OCI-LY7 (cell line): ENCODE measurements at places on chromosomes 4 and X. TPM values are rescaled to one million over a fixed set of nuclear protein-coding genes. Genes with fewer than 3 reads are reported as not detected.

- DNase-seq, result peak; percentile 51
Observed at GRCh38 chrX:51614353-51615012, 4.2 kb downstream of the CENPVL3 start.

GRCh38 chr4:84596826-84597225 lies 13.9 kb downstream of the CDS1 start:
- DNase-seq, result no peak

DNA sequence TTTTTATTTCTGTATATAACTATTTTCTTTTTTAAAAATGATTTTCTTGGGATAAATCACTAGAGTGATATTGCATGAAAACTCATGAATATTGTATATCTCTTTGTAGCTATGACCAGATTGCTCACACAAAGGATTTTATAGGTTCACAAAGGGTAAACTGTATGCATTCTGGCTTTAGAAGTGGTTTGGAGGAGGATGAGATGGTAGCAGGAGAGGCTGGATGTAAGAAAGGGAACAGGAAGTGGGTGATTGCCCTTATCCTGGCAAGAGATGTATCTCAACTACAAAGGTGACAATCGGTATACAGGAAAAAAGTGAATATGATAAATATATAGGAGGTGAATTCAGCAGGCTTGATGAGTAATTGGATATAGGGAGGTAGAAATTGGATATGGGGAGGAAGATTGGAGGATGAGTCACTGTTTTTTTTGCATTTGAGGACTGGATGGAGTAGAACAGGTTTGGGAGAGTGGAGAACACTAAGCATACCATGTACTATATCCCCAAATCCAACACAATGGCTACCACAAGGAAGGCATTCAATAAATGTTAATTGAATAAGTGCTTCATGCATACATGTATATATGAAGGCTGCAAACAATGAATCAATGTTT lies 9.9 kb downstream of the FGG start:
- DNase-seq, result no peak

- DNase-seq, result no peak
Observed at GRCh38 chr4:148651991-148652390, 209.8 kb upstream of the NR3C2 start.

The SPANXC gene
- not detected in 2 replicates for total RNA-seq

The KCTD8 gene
- not detected in 2 replicates for total RNA-seq

DNA sequence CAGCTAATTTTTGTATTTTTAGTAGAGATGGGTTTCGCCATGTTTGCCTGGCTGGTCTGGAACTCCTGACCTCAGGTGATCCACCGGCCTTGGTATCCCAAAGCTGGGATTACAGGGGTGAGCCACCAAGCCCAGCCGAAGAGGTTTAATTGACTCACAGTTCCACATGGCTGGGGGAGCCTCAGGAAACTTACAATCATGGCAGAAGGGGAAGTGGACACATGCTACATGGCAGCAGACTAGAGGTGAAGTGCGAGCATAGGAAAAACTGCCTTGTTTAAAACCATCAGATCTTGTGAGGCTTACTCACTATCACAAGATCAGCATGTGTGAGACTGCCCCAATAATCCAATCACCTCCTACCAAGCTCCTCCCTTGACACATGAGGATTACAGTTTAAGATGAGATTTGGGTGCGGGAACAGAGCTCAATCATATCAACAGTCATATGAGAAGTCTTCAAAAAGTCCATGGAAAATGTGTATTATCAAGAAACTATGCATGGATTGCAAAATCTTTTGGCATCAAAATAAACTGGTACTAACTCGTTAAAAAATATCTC lies 25.8 kb upstream of the RPL39 start:
- no peak for DNase-seq

The GRIA3 gene
- not detected in 2 replicates for total RNA-seq

- no peak for DNase-seq
Observed at GRCh38 chr4:84063619-84064018, 435.5 kb downstream of the NKX6-1 start.

The PSMD10 gene
- 42.7 and 43.9 TPM in 2 replicates for total RNA-seq

DNA sequence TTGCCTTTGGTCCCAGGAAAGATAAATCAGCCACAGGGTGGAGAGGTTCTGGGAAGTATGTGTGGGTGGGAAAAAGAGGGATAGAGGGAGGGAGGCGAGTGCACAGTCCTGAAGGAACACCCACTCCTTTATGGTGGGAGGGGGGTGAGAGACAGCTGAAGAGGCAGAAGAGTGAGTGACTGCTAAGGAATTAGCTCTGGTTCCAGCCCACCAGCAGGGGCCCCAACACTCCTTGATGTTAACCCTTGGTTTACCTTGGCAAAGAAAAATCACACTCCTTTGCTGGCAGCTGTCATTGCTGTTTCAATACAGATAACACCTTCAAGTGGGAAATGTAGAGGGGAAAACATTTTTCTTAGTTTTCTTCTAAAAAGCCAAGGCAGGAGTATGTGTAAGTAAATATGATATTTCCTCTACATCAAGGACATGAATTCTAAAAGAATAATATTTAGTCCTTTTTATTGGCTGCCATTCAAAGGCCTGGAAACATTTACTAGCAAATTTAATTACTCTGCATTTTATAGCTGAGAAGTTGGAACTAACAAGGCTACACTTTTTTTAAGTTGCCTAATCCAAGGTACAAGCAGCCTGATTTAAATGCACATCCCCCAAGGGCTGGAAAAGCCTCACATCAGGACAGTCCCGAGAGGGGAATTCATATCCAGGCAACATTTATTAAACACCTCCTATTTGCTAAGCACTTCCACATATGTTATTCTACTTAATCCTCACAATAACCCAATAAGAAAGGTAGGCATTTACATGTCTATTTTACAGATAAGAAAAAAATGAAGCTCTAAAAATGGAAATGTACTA lies 81.7 kb downstream of the HS6ST2 start:
- DNase-seq, result no peak

The ASB9 gene
- not detected in 2 replicates for total RNA-seq

GRCh38 chr4:132059227-132059626 lies 1089.9 kb upstream of the PCDH10 start:
- no peak for DNase-seq

GRCh38 chrX:43949669-43950068 lies 23.5 kb downstream of the NDP start:
- peak; percentile 4 for DNase-seq

GRCh38 chr4:101669138-101669831 lies 121.2 kb upstream of the BANK1 start:
- no peak for DNase-seq

- no peak for DNase-seq
Observed at GRCh38 chr4:88780389-88780788, 82.8 kb upstream of the NAP1L5 start.

DNA sequence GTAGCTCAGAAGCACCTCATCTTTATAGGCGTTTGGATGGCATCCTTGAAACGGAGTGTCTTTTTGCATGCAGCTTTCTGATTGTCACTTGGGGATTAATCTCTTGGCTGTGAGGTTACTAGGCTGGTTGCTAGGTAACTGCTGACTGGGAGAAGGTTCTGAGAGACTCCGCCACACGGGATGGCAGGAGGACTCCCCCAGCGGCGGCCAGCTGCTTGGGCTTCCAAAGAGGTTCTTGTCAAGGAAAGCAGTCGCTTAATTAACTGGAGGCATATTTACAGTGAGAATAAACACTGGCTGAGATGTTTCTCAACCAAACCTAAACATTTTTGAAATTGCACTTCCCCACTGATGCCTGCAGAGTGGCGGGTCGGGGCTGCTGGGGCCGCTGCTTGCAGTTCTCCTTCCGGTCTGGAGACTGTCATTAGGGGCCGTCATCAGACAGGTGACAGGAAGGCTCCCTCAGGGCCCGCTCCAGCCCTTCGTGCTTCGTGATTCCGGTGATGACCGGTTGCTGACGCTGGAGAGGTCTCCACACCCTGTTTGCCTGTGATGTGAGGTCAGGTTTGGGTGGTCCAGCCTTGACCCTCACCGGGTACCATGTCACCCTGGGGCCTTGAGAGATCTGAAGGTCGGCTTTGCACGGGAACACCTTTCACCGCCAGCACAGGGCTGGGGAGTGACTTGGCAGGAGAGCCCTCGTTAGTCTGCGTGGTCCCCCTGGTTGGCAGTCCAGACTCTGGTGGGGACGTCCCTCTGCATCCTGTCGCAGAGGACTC lies 9.1 kb downstream of the NSG1 start:
- DNase-seq, result peak; percentile 54

The FGF5 gene
- total RNA-seq, result 0.06 and 0.07 TPM in 2 replicates

DNA sequence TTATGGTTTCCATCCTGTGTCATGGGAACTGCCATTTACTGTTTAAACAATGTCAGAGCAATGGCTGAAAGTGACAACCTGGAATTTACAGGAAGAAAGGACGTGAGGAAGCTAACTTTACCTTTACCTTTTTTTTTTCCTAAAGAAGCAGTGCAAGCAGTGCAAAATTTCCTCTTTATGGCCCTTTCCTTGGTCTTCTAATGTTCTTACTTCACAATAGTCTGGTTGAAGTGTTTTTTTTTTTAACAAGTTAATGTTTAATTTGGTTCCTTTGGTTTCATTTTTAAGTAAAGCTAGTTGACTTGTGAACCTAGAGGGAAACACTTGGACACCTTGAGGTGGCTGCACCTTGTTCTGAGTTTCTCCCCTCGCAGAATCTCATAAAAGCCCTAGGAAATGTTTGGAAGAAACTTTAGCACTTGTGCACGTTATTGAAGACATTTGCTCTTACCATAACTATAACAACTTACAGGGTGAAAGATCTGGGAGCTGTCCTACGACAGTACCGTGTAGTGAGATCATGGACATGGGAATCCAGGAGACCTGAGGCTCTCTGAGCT lies 1.8 kb downstream of the SGMS2 start:
- no peak for DNase-seq

DNA sequence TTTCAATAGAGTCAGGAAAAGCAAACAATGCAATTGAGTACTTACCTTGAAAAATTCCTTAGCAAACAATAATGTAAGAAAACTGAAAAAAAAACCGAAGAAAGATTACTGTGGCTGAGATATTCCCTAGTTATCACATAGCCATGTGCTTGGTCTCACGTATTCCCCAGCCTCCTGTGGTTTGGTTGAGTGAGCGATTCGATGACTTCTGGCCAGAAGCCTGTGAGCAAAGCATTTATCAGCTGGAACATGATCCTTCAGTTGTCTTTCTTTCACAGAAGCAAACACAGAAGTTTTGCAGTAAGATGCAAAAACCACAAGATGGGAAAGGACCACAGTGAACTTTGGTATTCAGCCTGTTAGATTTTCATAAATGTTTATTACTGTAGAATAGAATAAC lies 1754.3 kb upstream of the AGA start:
- no peak for DNase-seq

The TXLNG gene
- total RNA-seq, result 20.1 and 22.0 TPM in 2 replicates

The CT45A3 gene
- not detected in 2 replicates for total RNA-seq

DNA sequence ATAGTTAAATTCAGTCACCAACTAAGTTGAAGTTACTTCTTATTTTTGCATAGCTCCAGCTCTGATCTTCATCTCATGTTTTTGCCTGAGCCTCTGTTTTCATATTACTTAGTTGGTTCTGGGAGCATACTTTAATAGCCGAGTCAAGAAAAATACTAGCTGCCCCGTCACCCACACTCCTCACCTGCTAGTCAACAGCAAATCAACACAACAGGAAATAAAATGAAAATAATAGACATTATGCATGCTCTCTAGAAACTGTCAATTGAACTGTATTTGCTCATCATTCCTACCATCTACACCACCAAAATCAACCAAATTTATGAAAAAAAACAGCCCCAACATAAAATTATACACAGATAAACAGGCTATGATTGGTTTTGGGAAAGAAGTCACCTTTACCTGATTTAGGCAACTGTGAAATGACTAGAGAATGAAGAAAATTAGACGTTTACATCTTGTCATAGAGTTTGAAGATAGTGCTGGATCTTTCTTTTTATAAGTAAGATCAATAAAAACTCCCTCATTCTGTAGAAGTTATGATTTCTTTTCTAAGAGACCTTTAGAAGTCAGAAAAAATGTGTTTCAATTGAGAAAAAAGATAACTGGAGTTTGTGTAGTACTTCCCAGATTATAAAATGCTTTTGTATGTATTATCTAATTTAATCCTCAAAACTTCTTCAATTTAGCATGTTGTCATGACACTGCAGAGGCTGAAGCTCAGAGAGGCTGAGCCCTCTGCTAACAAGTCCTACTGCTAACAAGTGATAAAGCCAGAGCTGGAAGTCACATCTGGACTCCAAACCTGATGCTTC lies 7.0 kb downstream of the ALB start:
- no peak for DNase-seq

DNA sequence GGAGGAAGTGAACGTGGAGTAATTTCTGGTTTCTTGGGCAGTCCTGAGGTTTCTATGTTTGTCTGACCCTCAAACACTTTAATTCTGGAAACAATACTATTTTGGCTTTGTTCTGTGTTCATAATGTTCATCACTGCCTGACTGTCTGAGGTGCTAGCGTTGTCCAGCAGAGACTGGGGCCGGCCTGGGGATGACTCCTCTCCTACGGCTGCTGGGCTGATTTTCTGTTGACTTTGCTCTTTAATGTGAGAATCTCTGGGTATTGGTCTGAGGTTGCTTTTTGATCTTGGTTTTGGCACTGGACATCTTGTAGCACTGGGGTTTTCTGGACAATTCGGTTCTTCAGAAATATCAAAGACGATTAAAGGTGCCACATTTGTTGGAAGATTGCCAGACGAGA lies 75.8 kb downstream of the RPS3A start:
- no peak for DNase-seq

The SPOCK3 gene
- not detected in 2 replicates for total RNA-seq

The HSFX1 gene
- 0.52 and 0.80 TPM in 2 replicates for total RNA-seq

DNA sequence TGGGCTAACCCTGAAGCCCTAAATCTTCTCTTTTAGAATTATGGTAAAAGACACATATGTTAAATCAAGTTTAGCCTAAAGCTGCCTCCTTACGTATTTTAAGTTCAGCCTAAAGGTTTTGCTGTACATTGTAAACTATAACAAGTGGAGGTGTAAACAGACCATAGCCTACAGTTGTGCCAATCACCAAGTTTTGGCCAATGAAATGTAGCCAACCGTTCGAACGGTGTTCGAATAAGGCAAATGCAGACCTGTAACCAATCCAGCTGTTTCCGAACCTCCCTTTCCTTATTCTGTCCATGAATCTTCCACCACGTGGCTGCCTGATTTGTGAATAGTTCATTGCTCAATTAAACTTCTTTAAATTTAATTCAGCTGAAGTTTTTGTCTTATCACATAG lies 52.1 kb upstream of the TBC1D9 start:
- DNase-seq, result peak; percentile 66

- no peak for DNase-seq
Observed at GRCh38 chrX:106932492-106932923, 12.3 kb downstream of the CLDN2 start.

The IL21 gene
- total RNA-seq, result not detected in 2 replicates

DNA sequence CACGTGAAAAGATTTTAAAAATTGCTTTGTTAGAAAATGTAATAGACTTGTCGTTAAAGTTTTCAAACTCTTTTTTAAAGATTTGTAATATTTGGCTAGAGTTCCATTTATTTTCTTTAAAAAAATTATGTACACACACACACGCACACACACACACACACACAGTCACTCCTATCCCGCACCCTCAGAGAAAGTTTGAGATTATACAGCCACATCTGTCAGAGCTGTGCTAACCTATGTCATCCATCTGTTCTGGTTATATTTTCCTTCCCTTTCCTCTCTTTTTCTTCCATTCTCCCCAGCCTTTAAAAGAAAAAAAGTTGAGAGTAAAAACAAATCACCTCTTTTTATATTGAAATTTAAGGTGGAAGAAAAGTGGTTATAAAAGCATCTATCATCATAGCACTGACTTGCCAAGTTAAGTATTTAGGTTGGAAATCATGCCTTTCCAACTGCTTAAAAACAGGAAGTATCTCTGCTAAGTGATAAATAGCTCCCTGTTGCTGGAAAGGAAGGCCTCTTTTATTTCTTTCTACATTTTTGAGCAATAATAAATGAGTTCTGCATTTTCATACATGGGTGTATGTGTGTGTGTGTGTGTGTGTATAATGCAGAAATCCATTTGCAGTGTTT lies 163.3 kb upstream of the SPRY1 start:
- no peak for DNase-seq
